ENCODE measurements at places on chromosomes 11 and 22.

DNA sequence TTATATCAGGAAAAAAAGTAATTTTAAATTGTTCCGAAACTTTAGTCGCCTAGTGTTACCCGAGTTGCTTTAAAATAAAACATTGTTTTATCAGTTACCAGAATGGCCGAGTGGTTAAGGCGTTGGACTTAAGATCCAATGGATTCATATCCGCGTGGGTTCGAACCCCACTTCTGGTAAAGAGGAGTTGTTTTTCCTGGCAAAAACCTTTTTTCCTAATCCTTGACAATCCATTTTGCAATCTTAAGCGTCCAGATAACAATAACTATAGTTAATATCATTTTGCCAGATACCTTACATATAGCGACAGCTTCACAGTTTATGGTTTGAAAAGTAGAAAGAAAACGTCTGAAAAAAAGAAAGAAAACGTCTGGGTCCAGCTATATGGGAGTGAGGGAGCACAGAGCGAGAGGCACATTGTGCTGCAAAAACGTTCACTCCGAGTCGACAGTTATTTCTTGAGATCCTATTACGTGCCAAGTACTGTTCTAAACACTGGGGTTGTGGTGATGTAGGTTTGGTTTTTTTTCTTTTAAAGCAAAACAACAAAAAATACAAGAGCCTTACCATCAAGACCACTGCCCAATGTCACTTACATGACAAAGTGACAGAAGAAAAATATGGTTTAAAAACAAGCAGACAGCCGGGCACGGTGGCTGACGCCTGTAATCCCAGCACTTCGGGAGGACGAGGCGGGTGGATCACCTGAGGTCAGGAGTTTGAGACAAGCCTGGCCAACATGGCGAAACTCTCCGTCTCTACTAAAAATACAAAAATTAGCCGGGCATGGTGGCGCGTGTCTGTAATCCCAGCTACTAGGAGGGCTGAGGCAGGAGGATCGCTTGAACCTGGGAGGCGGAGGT, 40.6 kb downstream of the OR4D9 start:
- DNase-seq, result no peak

- DNase-seq, result peak; percentile 35
Observed at GRCh38 chr22:19892257-19892879, 37.7 kb upstream of the GNB1L start.

DNA sequence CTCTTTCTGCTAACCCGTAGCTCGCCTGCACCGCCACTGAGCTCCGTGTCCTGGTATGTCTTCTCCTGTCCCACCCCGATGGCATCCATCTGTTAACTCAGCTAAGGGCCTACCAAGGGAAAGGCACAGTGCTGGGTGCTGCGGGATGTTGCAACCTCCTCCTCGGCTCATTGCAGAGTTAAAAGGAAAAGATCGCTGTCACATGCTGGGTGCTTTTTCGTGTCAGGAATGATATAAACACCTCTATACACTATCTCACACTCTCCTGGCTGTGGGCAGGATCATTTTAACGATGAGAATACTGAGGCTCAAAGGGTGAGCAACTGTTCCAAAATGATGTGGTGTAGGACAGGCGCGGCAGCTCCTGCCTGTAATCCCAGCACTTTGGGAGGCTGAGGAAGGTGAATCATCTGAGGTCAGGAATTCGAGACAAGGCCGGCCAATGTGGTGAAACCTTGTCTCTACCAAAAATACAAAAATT, 10.1 kb downstream of the TXN2 start:
- DNase-seq, result no peak

DNA sequence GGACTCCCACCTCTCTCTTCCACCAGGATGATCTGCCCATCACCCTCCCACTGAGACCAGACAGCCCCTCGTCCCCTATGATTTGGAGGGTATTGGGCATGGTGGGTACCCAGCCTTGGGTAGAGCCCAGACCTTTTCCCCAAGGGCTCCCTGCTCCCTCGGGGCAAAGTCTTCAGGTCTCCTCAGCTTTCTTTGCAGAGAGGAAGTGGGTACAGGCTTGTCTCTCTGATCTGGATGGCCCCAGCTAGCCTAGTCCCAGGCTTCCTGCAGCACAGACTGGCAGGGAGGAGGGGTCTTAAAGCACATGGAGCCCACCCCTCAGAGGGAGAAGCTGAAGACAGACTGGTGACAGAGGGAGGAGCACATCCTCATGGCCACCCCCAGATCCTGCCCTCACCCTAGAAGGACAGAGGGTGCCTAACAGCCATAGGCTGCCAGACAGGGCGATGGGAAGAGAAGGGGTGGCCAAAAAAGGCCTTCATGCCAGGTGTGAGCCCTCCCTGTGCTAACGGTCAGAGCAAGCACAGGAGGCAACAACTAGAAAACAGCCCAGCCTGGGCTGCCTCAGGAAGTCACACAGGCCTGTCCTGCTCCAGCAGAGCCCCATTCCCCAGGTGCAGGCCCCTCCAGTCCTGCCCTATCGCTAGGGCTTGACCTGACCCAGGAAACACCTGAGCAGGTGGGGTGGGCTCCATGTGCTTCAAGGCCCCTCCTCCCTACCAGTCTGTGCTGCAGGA, 30.4 kb downstream of the SLC22A12 start:
- no peak for DNase-seq

DNA sequence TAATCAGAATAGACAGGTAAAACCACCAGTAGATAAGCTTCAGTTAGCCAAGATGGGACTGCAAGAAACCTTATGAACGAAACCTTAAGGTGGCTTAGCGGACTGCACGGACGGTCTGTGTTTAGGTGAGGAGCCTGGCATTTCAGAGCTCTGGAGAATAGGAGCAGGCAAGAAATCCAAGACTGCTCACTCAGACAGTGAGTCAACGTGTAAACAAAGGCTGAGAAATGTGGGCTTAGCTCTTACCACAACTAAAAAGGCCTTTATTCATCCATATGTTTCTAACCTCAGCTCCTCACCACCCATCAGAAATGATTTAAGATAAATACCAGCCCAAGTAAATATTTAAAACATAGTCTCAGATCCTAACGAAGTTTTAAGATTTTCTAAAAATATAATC, 657.7 kb downstream of the OPCML start:
- no peak for DNase-seq

GRCh38 chr11:20089367-20089766, 70.9 kb downstream of the DBX1 start:
- DNase-seq, result no peak

- no peak for DNase-seq
Observed at GRCh38 chr11:100867606-100868005, 180.5 kb downstream of the ARHGAP42 start.

DNA sequence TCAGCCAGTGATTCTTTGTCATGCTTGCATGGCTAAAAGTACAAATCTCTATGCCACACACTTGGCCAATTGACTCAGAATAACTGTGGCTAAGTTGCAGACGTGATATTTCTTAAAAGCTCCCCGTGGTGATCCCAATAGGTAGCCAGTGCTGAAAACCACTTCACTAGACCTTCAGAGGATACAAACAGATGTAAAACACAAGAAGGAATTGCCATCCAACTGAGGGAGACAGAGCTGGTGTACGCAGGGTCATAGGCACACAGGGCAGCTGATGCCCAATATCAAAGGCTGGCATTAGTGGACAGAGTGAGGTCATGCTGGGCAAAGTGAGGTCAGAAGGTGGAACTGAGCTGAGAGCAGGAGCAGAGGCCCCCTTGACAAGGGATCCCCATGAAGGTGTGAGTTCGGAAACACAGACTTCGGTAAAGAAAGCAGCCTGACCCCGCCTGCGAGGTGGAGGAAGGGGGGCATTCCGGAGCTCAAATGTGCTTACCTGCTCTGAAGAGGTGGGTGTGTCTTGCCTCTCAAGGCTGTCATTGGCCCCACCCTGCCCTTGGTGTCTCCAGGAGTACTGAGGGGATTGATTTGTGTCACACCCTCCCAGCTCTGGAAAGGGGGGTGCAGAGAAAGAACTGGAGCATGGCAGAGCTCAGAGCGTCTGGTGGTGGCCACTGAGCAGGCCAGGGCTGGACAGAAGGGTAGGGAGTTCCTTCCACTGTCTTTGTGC, 344.9 kb upstream of the B3GAT1 start:
- DNase-seq, result no peak

DNA sequence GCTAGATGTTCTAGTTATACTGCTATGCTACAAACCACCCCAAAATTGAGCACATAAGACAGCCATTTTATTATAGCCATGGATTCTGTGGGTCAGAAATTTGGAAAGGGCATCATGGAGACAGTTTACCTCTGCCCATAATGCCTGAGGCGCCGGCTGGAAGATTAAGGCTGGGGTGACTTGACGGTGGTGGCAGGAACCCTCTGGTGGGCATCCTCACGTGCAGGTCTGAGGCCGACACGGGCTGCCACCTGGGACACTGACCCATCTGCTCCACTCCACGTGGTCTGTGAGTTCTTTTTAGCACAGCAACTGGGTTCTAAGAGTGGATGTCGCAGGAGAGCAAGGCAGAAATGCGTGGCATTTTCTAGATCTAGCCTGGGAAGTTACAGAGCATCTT, 40.0 kb upstream of the PRDM11 start:
- DNase-seq, result no peak

DNA sequence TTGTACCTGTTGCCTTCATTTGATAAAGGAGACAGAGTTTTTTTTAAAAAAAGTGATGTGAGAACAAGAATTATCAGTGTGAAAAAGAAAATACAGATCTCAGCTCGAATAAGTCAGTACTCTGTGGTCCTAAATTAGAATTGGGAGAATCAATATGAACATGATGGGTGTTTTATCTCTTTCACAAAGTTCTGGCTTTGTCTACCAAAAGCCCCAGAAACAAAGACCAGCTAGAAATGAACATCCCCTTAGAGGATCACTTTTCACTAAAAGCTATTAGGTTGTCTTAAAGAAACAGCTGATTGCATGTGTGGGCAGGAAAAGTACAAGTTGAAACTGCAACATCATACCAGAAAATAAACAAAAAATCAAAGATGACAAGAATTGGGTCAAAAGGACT, 8.4 kb upstream of the ST14 start:
- DNase-seq, result no peak

DNA sequence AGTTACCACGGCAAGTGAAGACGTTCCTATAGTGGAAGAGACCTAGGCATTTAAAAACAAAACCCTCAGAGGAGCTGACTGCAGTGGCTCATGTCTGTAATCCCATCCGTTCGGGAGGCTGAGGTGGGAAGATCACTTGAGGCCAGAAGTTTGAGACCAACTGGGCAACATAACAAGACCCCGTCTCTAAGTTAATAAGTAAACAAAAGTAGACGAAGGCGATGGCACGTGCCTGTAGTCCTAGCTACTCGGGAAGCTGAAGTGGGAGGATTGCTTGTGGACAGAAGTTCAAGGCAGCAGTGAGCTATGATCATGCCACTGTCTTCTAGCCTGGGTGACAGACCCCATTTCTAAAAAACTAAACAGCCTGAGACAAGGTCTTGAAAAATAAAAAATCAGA, 3.8 kb upstream of the ADSL start:
- no peak for DNase-seq

DNA sequence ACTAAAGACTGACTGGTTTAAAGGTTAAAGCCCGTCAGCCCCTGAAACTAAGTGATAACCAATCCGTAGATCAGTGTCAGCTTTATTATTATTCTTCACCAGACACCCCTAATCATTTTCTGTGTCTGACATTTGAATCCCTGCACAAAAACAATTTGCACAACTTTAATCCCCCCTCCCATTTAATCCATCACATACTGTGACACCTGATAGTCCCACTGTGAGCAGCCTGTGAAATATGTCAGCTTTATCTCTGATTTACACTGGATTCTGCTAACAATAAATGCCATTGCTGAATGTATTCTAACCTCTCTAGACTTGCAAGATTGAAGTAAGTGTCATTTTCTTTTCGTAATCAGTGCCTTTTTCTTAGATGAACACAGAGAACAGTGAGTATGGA, 2089.0 kb upstream of the RAG2 start:
- DNase-seq, result no peak

GRCh38 chr11:88293931-88294330, 43.6 kb downstream of the CTSC start:
- no peak for DNase-seq

- no peak for DNase-seq
Observed at GRCh38 chr11:21465920-21466319, 727.0 kb upstream of the ANO5 start.

- DNase-seq, result no peak
Observed at GRCh38 chr11:35112846-35113105, 26.2 kb upstream of the CD44 start.

GRCh38 chr11:46064221-46064620, 57.0 kb downstream of the PHF21A start:
- no peak for DNase-seq

DNA sequence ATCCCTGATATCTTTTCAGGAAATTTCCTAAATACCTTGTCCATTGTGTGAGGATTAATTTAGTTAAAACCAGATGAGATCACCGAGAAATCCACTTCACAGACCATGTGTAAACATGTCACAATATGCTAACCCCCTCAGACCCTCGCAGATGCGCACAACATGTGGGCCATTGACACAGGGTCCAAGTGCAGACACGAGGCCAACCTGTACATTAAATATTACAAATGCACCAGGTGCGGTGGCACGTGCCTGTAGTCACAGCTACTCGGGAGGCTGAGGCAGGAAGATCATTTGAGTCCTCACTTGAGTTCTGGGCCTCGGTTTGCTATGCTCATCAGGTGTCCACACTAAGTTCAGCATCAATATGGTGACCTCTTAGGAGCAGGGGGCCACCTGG, 9.9 kb upstream of the TMPRSS4 start:
- no peak for DNase-seq

GRCh38 chr11:30908272-30908671, 322.1 kb upstream of the MPPED2 start:
- DNase-seq, result no peak

DNA sequence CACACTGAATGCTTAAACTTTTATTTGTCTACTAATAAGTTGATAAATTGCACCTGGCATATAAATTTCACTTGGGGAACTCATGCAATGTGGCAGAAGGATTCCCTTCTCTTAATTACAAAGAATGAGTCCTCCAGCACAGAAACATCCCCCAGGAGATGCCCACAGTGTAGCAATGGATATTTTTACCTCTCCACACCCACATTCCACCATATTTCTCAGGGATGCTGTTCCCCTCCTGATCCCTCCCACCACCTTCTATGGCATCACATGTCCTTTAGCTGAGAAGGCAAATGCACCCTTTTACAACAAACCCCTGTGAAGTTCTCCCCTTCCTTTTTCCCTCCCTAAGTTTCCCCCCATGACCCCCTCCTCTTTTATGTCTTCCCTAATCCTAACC, 56.1 kb upstream of the UBASH3B start:
- DNase-seq, result no peak

DNA sequence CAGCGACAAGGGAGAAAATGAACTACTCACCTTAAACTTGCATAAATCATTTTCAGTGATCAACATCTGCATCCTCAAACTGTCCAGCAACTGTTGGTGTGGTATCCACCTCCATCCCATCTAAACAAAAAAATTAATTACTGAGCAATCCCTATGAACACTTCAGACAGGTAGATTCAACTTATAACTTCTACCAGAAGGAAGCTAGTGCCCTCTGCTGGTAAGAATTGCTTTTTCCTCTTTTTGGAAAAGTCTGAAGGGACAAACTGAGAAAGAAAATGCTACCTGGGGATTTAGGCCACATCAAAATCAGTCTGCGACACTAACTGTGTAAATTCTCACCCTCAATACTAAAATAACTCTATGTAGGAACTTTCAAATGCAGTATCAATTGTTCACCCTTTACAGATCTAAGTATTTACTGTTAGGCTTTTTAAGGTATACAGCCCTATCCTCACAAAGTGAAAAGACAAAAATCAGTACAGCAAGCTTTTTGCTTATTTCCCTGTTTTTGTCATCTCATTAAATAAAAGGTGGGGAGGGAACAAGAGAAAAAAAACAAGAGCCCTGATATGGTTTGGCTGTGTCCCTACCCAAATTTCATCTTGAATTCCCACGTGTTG, 17.9 kb downstream of the CLNS1A start:
- no peak for DNase-seq

All from activated T-cell treated with anti-CD3 and anti-CD28 coated beads for 1 hour (primary cell).